ENCODE measurements at places on chromosomes 5 and 9.

GRCh38 chr5:138930371-138931097 lies 55.4 kb upstream of the LRRTM2 start:
- no peak for DNase-seq

DNA sequence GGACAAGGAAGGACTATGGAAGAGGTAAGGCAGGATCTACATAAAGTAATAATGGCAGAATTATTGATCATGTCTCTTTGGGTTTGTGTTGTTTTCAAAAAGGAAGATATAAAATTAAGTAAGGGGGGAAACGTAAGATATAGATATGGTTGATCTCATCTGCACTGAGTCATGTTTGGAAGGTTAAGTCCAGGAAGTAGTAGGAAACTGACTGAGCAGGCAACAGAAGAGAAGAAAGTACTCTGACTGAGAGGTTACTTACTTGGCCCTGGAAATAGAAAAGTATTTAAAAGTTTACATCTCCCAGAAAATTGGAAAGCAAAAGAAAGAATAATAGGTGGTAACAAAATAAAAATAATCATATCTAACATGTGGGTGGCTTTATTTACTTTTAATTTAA lies 405.3 kb upstream of the RGMB start:
- no peak for DNase-seq

DNA sequence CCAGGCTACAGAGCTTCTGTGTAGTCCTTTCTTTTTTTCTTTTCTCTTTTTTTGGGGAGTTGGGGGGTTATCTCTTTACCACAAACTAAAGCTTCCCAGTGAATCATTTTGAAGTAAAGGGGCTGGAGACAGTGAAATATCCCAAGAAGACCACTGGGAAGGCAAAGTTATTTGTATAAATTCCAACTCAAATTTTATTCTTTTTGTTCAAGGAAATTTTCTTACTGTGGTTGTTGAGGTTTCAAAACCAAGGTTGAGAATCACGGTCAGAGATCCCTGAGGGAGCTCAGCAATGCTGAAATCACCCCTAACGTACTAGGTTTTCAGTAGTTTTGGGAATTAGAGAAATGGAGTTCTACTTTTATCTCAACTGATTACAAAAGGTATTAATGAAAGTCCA lies 175.7 kb downstream of the ARHGEF28 start:
- no peak for DNase-seq

DNA sequence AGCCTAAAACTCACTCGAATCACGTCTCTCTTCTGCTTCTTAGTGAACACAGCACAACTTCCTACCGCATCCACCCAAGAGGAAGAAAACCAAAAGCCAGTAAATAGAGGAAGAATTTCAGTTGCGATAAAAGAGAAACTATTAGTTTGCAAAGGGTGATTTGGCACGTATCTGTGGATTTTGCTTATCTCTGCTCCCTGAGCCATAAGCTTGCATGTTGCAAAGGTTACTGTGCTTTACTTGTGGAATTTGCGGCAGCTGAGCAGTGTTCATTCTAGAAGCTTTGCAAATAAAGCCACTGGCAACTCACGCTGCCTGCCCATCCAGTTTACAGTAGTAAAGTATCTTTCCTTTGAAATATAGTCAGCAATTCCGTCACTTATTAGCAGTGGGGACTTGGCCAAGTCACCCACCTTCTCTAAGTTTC lies 149.0 kb upstream of the PCA3 start:
- no peak for DNase-seq

DNA sequence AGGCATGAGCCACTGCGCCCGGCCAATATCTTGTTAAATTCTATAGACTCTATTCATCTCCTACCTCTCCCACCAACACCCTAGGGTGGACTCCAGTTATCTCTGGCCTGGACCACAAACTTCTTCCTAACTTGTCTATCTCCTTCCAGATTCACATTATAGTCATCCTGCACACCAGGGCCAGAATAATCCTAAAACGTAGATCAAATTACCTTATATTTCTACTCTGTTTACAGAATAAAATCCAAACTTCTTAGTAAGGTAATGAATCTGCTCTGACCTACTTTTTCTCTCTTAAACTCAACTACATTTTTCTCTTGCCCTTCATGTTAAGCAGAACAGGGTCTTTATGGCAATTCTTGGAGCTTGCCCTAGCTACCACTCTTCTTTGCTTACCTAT lies 6.9 kb downstream of the ELL2 start:
- no peak for DNase-seq

DNA sequence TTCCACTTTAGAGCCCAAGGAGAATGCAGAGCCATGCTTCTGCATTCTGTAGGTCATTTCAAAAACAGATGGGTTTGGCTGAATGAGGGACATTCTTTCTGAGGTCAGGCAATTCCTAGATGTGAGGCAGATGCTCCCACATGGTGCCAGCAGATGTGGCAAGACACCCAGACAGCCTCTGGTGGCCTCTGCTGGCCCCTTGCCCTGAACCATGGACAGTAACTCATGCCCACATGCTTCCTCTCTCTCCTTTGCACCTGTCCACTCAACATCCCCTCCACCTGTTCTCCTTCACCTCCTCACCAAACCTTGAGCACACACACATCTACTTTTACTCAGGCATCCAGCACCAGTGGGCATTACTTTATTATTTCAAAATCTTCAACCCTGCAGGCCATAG lies 252.3 kb downstream of the DNAH5 start:
- DNase-seq = no peak

DNA sequence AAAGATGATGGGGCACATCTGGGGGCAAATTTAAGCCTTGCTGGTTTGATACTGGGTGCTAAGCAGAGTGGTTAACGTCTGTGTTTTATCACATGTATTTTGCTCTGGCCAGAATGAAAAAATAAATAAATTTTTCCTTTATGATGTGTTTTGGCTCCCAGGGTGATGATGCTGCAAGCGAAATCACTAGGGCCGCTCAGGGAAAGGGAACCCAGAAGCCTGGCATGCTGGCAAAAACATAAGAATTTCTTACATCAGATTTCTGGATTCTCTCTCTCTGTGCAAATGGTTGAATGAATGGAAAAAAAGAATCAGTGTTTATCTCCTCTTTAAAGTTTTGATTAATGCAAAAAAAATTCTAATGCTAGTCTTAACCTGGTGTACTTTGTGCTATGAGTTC lies 1975.2 kb upstream of the C9orf72 start:
- no peak for DNase-seq

DNA sequence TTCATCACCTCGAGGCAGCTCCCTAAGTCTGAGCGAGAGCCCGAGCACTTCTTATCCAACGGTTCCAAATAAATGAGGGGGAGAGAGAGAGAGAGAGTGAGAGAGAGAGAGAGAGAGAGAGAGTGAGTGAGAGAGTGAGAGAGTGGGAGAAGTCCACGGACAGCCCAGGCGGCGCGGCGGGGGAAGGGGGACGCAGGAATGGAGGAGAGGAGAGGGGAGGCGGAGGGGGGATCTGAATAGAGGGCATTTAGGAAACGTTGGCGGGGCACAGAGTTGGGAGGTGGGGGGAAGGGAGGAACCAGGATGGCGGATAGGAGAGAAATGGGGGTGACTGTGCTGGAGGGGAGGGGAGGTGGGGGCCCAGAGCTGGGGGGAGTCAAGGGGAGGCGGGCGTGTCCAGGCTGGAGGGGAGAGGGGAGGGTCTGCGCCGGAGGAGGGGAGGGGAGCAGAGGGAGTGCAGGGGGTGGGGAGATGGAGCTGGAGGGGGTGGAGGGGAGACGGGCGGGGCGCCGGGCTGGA lies 398 bp upstream of the BASP1 start:
- peak; percentile 10 for DNase-seq

GRCh38 chr9:12091865-12092527 lies 601.2 kb upstream of the TYRP1 start:
- no peak for DNase-seq

GRCh38 chr5:98503616-98504015 lies 269.8 kb upstream of the RGMB start:
- no peak for DNase-seq

DNA sequence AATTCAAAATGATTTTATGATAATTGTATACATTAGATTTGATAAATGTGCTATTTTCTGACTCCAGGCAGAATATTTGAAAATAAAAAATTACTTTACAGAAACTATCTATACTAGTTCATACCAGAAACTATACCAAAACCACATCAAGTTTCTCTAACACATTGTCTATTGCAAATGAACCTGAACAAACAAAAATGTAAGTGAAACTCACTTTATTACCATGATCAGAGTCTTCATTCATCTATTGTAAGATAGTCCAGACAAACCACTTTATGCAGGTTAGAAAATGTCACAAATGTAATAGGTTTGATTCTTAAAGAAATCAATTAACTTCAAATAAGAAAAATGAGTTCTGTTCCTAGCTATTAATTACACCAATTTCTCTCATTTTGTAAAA lies 99.4 kb downstream of the OXCT1 start:
- no peak for DNase-seq

- no peak for DNase-seq
These were observed 22.8 kb upstream of the RGMB start for GRCh38 chr5:98750693-98751092.

DNA sequence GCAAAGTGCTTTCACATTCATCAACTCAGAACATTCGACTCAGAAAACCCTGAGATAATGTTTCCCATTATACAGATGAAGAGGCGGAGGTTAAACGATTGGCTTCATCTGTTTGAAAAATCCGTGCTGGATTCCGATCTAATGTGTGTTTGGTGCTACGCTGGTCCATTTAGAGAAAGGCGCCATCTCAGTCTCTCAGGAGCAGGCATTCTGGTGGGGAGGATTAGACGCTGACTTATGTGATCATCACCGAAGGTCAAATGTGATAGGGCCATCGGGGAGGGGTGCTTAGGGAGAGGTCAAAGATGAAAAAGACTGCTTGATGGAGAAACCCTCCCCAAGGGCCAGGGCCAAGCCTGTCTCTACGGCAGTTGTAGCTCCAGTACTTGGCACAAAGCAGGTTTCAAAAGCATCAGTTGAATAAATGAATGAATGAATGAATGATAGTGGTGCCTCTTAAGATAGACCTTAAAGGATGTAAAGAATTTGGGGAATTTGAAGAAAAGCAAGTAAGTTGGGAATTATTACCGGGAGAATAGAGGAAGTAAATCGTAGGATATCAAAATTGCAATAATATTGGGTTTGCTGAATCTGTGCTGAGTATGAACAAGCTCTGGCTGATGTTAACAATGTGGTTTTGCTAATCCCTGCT lies 160.6 kb upstream of the SHB start:
- no peak for DNase-seq

GRCh38 chr5:163889369-163889768 lies 383.9 kb downstream of the MAT2B start:
- DNase-seq = no peak

- DNase-seq = peak; percentile 9
These were observed 269.9 kb upstream of the MSX2 start for GRCh38 chr5:174454464-174454863.

DNA sequence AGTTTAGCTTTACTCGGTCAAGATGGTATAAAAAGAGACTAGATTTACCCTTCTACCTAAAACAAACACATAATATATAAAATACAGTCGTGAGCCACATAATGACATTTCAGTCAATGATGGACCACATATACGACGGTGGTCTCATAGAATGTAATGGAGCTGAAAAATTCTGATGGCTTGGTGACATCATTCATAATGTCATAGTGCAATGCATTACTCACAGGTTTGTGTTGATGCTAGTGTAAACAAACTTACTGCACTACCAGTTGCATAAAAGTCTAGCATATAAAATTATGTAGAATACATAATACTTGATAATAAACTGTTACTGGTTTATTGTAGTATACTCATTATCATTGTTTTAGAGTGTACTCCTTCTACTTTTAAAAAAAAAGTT lies 115.9 kb upstream of the GDNF start:
- no peak for DNase-seq

- DNase-seq = no peak
These were observed 106.2 kb upstream of the LMX1B start for GRCh38 chr9:126507318-126508109.

GRCh38 chr5:174300118-174300940 lies 254.8 kb downstream of the NSG2 start:
- no peak for DNase-seq

DNA sequence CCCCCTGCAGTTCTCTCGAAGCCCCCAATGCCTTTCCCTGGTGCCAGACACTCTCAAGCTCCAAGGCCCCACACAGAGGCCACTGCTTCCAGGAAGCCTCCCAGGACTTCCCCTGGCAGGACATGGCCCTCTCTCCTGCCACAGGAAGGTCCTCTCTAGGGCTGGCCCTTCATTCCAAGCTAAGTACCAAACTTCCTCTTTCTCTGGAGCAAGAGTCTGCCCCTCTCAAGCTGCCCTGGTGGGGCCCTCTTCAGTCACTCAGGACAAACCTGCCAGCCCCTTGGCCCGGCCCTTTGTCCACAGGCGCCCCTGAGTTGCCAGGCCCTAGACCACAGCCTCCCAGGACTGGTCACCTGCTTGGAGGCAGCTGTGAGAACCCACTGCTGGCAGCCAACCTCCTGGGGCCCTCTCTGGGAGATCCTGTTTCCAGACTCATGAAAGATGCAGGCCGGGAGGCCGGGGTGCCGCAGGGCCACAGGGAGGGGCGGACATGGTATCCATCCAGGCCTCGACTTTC lies 6.6 kb downstream of the NINJ1 start:
- no peak for DNase-seq

DNA sequence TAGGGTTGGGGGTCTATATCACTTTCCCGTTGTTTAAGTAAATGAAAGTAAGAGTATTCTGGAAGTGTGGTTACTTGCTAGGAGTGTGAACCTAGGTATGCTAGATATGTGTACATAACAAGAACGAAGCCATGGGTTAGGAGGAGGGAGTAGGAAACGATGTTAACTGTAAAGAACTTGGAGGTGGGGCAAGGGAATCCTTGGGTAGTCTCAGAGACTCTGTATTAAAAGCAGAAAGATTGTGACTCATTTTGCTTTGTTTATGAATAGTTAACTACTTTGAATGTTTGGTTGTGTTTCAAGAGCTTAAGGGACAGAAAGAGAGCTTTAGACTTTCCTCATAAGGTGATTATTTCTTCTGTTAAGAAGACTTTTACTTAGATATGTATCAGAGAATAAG lies 59.9 kb downstream of the TMEM252 start:
- DNase-seq = no peak

GRCh38 chr9:31412081-31412480 lies 972.4 kb upstream of the ACO1 start:
- no peak for DNase-seq

DNA sequence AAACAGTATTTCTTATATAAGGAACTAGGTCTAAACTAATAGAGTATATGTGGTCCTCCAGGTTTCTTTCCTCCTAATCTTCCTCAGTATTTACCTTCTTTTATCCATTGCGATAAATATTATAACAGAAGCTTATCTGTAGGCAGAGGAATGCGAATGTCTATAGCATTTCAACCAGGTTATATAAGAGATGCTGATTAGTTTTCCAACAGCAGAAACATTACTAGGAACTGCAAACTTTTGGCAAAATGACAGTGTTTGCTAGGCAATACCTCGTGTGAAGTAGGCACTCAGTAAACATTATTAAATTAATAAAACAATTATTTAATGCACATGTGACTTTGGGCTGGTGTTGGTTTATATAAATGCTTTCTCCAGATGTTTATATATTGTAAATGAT lies 206.5 kb downstream of the GABRB2 start:
- DNase-seq = no peak

- DNase-seq = no peak
These were observed 6.8 kb downstream of the ETF1 start for GRCh38 chr5:138536215-138536614.

Measured in activated CD4-positive, alpha-beta T cell treated with anti-CD3 and anti-CD28 coated beads for 36 hours (primary cell).